Stimulated activated CD4-positive, alpha-beta T cell treated with anti-CD3 and anti-CD28 coated beads, TNF-alpha, amount 100 ng/mL, for 24 hours (primary cell): ENCODE measurements at places on chromosomes 7 and 10.

- no peak for DNase-seq
Measured at GRCh38 chr10:71290331-71290730, 28.7 kb upstream of the SLC29A3 start.

GRCh38 chr7:136845899-136846465 lies 22.5 kb upstream of the CHRM2 start:
- no peak for DNase-seq

DNA sequence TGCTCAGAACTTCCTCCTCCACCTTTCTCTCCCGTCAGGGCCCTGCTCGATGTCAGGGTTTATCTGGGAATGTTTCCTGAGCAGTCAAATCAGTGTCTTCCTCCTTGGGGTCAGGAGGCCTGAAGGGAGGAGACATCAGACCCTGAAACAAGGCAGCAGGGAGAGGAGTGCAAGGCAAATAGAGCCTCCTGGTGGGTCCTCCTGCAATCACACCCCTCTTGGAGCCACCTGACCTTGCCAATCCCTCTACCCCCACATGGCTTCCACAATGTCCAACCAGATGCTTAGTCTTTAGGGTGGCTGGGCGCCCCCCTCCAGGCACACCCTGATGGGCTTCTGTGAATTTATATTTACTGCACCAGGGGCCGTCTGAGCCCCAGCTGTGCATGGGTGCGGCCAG lies 12.2 kb downstream of the GPR26 start:
- DNase-seq, result no peak

DNA sequence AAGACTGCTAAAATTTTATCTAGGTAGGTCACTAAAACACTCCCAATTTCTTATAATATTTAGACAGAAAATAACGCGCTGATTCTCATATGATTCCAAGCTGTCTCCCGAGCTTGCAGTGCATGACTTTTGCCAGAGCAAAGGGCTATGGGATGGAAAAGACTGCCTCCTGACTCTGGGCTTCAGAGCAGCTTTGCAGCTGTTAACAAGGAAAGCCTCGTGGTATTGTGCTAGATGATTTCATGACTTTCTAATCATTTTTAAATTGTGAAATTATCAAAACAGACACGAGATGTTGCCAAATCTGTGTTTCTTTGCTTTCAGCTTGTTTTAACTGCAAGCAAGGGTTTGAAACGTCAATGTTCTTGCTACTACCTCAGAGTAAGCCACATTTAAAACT lies 238.3 kb downstream of the AGMO start:
- no peak for DNase-seq

DNA sequence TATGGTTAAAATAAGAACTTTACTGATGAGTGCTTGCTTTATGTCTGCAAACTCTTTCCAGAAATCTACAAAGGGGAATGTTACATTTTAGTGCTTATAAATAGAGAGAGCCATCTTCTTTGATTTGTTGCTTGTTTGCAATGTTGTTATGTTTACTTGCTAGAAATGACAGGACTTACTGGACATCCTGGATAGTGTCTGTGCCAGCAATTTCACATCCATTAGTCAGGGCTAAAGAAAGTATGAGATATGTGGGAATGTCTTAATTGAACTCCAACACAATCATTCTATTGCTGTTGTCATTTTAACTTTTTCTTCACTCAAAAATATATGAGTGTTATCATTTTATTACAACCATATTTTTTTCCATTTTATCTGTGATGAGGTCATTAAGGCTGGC lies 453.2 kb downstream of the TNS3 start:
- DNase-seq, result no peak

- DNase-seq, result no peak
Measured at GRCh38 chr7:96614154-96614867, 95.3 kb downstream of the SEM1 start.

DNA sequence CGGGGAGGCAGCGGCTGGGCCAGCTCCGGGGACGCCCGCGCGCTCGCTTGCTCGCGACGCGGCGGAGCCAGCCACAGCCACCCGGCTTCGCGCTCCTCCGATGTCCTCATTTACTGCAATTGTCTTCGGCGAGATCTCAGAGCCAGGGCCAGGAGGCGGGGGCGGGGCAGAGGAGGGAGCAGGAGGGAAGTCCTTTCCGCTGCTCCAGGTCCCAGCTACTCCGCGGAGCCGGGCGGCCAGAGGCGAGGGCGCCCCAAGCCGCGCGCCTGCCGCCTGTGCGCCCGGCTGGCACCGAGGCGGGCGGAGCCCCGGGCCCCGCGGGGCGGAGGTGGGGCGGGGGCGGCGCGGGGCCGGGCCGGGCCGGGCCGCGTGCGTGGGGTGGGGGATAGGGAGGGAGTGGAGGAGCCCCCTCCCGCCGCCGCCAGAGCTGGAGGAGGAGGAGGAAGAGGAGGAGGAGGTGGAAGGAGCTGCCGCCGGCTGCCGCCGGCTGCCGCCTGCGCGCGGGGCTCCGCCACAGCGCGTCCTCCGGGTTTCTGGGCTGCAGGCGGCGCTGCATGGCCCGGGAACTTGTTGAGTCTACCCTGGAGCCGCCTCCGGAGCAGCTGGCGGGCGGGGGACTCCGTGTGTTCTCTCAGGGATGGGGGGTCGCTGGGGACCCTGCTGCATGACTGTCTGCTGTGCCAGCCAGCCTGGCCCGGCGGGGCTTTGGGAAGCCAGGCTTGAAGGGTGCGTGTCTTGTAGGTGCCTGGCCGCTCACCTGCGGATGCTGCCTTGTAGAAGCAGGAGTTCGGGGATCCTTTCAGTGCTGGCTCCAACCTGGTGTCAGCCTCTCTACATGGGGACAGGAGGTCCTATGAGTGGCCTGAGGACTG lies at the start of gene INSYN2A:
INSYN2A (minus strand) TSS at position 310 of the 872 bp plus-strand sequence. CDS start 20,196 bp downstream, outside the sequence.
- no peak for DNase-seq

GRCh38 chr10:80168679-80169380 lies 36.3 kb downstream of the PLAC9 start:
- DNase-seq, result no peak

DNA sequence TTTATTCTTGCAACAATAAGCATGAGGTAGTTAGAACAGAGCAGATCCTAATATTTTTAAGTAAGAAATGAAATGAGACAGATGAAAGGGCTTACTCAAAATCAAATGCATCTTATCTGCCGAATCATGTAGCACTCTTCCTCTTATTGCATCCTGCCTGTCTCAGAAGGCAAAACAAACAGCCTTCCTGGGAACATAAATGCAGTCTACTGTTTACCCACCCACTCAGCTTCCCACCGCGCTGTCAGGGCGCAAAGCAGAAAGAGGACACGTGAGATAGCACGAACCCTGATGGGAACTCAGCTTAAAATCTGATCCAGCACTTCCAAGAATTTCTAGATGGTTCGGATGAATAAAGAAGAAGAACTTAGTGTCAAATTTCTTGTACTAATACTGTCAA lies 114.4 kb upstream of the CDK1 start:
- no peak for DNase-seq

- no peak for DNase-seq
Measured at GRCh38 chr10:69049566-69049961, 38.3 kb upstream of the SRGN start.

DNA sequence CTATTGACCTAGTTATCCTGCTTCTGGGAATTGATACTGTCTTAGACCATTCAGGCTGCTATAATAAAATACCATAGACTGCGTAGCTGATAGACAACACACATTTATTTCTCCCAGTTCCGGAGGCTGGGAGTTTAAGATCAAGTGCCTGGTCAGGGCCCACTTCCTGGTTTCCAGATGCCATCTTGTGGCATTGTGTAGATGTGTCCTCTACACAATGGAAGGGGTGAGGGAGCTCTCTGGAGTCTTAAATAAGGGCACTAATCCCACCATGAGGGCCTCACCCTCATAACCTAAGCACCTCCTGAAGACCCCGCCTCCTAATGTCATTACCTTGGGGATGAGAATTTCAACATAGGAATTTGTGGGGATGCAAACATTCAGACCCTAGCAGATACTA lies 62.4 kb downstream of the SLC35B4 start:
- DNase-seq, result no peak

DNA sequence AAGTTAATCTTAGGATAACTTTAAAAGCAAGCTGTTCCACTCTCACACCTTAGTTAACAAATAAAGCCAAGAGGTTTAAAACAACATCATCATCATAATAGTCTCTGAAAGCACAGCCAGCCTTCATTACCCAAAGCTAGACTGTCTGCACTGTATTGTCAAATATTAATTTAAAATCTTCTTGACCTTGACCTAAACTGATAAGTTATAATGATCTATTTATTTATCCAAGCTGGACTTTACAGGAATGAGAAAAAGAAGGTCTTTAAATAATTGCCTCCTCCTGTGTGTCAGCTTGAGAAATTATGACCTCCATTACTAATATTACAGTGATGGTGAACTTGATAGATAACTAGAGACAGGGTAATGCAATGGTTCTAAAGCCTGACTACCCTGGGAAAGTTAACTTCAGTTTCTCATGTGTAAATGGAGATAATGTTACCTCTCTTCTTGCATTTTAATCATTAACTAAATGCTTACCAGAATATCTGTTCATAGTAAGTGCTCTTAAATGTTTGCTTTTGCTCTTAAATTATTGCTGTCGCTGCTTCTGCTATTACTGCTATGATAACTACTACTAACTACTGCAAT lies 111.0 kb downstream of the KAT6B start:
- no peak for DNase-seq

GRCh38 chr10:43151371-43151770 lies 13.1 kb downstream of the CSGALNACT2 start:
- no peak for DNase-seq

DNA sequence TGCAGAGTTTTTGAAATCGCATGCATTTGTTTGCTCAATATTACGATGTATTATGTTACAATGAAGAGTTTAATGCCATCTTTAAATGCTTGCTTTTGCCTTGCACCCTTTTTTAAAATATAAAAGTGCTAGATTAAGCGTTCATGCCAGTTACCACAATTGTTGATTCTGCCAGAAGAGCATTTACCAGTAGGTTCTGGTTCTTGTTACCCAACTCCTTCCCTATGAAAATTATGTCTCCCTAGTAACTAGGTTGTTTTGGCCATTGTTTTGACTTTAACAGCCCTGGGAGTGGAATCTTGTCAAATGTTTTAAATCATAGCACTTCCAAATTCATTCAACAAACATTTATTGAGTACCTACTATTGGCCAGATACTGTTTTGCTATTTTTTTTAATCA lies 32.8 kb upstream of the CDK14 start:
- no peak for DNase-seq

- no peak for DNase-seq
Measured at GRCh38 chr10:78249690-78250089, 216.0 kb downstream of the RPS24 start.

DNA sequence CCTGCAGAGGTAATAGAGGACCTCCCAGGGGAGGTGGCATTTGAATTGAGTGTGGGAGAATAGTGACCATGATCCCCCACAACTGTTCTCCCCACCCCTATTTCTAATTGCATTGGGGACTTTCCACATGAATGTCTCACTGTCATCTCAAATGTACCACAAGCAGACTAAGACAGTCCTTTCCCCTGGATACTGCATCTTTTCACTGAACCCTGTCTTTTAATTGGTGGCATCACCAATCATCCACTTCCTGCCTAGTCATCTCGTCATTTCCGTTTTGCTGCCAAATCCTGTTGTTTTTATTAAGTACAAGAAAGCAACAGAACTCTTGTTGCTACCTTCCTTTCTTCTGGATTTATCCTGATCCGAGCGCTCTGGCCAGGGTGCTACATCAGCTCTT lies 120.3 kb downstream of the NRP1 start:
- no peak for DNase-seq

DNA sequence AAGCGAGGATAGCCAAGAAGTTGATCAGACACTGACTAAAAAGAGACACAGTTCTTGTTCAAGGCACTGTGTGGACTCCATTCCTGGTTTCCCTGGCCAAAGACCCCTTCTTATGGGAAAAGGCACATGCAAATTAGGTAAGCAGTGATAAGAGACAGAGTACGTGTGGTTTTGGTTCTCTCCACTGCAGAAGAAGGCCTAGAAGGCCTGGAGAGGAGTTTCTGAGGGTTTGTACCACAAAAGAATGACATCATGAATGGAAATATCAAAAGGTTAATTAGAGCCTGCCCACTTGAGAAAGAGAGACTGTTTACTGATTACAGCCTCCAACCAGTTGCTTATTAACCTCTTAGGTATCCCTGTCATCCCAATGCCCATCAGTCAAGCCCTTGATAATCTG lies 137.5 kb downstream of the ZNF365 start:
- DNase-seq, result no peak

GRCh38 chr7:157645539-157645938 lies 308.7 kb downstream of the DNAJB6 start:
- DNase-seq, result no peak

DNA sequence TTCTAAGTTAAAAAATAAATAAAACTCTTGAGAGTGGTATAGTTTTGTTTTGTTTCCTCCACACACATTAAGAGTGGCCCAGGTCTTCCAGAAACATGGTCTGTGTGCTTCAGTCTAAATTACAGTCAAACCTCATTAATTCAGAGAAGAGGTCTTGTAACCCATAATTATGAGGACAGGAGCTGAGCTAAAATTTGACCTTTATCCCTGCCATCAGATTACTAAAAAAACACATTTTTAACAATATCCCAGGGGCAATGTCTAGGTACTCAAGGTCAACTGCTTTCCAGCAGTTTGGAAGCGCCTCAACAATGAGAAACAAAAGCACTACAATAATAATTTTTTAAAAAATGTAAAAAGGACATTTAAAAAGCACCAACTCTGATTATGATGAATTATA lies 184.1 kb upstream of the PFKP start:
- DNase-seq, result no peak
